ENCODE measurements at places on chromosomes 7 and 10. TPM values are rescaled to one million over a fixed set of nuclear protein-coding genes. Genes with fewer than 3 reads are reported as not detected.

The TMEM213 gene
- polyA plus RNA-seq, result 43.3 TPM

The RGR gene
- not detected for polyA plus RNA-seq

The OR2A42 gene
- polyA plus RNA-seq, result 2.0 TPM

The NME8 gene
- 0.20 TPM for polyA plus RNA-seq

The STEAP2 gene
- 2.4 TPM for polyA plus RNA-seq

The EPHA1 gene
- polyA plus RNA-seq, result 4.1 TPM

The UCN3 gene
- 2.8 TPM for polyA plus RNA-seq

The FAM131B gene
- polyA plus RNA-seq, result 3.0 TPM

The PDLIM1 gene
- 79.3 TPM for polyA plus RNA-seq

The FKBP6 gene
- polyA plus RNA-seq, result 0.40 TPM

The FFAR4 gene
- 0.08 TPM for polyA plus RNA-seq

The MEPCE gene
- polyA plus RNA-seq, result 46.6 TPM

The ZCWPW1 gene
- 5.2 TPM for polyA plus RNA-seq

DNA sequence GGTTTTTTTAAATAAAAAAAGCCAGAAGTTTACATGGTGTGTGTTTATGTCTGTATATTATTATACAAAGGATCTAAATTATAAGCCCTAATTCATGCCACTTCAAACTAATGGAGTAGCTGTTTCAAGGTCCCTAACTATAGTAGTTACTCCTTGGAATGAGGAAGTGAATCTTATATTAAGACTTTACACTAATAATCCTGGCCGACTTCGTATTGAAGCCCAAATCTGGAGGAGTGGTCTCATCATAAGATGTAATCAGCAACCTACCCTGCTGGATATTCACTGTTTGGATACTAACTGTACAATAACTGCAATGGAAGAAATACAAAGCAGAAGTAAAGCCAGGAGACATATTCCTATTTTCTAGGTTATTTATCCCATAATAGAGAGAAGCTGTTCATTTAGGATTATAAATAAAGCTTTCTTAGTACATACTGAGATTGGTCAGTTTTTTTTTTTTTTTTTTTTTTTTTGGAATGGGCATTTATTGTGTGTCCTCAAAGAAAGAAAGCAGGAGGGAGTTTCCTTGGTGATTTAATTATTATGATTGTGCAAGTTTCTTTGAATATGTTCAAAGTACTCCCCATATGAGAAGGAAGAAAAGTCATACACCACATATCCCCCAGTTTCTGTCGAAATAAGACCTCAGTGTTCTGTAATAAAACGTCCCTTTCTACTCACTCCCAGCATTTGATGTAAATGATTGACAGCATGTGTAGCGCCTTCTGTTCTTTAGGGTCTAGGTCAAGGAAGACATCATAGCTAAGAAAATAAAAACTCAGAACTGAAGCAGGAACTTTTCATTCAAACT is 397.8 kb downstream of the EXOC4 start:
- no peak for DNase-seq

DNA sequence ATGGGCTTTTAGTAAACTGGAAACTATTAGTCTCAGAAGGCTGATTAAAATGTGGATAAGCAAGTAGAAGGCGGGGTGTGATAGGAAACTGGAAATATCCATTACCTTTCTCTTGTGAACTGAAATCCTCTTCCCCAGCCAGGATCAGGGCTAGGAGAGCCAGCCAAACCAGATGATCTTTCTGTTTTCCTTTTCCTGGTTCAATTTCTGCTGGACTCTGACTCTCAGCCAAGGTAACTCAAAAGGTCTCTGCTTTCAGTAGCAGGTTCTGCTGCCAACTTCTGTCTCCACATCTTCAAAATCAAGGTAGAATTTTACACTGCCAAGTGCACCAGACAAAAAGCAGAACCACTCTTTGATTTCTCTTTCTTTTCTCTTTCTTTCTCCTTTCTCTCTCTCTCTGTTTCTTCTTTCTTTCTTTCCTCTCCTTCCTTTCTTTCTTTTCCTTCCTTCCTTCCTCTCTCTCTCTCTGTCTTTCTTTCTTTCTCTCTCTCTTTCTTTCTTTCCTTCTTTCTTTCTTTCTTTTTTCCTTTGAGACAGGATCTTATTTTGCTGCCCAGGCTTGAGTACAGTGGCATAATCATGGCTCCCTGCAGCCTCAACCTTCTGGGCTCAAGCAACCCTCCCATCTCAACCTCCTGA is 30.8 kb downstream of the OTUD1 start:
- DNase-seq, result no peak

DNA sequence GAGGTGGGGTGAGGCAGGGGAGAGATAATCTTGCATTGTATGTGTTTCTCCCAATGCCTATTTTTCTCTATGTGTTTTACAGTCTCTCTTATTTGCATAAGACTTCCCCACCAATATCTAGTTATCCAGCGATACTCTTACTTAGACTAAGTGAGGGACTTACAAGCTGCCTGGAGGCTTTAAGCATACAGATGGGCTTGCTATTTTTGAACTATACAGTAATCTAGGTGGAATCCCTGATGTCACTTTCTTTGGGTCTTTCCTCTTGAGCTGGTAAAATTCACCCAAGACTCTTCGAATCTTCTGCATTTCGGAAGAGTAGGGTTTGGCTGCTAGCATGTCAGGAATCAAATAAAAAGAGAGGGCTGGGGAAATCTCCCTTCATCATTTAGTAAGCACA is 76.6 kb downstream of the NDUFB2 start:
- DNase-seq, result no peak

DNA sequence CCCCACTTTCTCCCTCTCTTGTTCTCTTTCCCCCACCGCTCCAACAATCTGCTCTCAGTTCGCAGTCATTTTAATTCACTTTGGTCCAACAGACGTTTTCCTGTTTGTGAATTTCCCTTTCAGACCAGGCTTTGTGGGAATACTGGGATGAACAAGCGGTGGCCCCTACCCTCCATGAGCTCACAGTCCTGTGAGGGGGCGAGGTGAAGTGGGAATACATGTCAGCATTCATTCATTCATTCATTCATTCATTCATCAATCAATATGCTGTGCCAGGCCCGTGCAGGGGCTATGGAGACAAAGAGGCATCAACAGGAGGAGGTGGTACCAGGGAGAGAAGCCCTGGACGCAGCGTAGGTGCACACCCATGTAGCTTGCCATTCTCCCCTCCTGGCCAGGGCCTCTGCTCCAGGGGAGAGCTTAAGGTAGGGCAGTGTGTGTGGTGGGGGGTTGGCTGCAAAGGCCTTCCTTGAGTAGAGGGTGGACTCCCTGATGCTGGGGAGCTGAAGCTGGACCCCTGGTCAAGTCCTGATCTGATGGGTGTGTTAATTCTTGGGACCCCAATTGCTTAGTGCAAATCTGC is 16.1 kb downstream of the PRF1 start:
- no peak for DNase-seq

- DNase-seq, result no peak
Measured at GRCh38 chr7:99221866-99222265, 14.0 kb upstream of the KPNA7 start.

DNA sequence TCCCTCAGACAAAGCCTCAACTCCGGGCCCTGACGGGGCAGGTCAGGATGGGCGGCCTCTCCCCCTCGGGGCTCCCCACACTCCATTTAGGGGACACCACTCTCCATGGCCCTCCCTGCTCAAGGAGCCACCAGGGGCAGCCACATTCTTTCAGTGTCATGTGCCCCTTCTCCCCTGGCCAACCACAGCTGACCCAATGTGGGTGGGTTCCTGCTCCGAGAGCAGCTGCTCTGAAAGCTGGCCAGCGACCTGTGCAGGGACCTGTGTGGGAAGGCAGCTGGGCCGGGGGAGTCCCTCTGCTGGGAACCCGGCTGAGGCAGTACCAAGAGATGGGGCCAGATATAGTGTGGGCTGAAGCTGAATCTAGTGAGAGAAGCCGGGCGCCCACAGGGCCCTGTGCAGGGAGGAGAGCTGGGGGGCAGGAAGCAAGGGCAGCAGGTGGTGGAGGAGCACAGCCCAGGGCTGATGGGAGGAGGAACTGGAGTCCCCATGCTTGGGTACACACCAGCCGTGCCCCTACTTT is 40.6 kb upstream of the NPFFR1 start:
- DNase-seq, result peak; percentile 20

GRCh38 chr7:100952641-100953040 is 3.3 kb downstream of the MUC3A start:
- DNase-seq, result no peak

- no peak for DNase-seq
Measured at GRCh38 chr7:158549176-158549615, 38.4 kb downstream of the PTPRN2 start.

DNA sequence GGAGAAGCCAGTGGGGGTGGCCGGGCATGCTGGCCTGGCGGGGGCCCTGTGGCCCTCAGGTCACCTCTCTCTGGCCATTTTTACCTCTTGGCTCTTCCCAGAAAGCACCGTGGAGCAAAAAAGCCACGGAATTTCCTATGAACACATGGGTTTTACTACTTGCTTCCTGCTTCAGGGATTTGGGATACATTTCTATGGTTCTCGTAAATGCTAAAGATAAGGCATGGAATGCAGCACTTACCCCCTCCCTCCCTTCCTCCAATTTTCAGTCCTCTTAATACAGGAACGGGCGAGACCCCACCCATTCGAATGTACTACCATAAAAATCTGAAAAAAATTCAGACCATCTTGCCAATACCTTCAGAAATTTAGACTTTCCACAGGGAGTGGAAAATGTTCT is 279.7 kb downstream of the ARHGAP12 start:
- no peak for DNase-seq

- no peak for DNase-seq
Measured at GRCh38 chr10:118725886-118726500, 28.8 kb downstream of the CACUL1 start.

DNA sequence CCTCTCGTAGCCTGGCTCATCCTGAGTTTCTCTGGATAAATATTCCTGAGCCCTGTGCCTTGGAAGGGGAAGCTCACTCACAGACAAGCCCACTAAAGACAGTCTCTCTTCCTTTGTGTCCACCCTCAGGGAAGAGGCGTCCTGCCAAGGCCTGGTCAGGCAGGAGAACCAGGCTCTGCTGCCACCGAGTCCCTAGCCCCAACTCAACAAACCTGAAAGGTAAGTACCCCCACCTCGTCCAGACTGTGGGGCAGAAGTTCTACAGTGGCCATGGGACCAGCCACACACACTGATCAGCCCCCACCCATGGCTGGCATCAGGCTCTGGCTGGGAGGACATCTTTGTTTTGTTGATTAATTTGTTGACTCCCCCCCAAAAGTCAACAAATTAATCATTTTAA is 2.8 kb downstream of the GPR15LG start:
- no peak for DNase-seq

GRCh38 chr10:82661701-82662100 is 786.7 kb downstream of the NRG3 start:
- no peak for DNase-seq

GRCh38 chr10:89738551-89739209 is 37.3 kb downstream of the KIF20B start:
- DNase-seq, result no peak

GRCh38 chr10:71435571-71436267 is 39.0 kb downstream of the CDH23 start:
- DNase-seq, result no peak

DNA sequence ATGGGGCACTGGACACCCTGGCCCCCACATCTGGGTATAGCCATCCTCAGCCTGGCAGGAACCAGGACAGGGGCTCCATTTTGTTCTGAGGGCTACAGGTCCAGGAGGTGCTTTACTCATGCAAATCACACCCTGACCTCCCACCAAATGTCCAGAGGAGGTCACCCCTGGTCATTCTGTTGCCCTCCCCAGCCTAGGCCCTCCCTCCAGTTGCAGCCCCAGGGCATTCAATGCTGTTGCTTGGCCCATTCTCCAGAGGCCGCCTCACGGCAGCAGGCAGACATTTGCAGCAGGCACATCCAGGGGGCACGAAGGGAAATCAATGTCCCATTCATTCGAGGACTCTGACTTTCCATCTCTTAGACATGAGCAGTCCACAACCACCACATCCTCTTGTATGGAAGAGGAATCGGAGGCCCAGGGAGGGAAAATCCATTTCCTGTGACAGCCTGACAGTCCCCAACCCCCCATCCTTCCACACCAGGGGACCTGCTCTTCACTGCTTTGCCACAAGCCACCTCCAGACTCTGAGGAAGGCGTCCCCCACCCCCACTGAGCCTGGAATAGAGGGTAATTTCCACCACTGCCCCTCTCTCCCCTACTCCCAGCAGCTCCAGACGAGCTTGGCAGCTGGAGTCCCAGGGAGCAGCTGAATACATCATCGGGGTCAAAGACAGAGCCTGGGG is 76.2 kb upstream of the UNC5B start:
- no peak for DNase-seq

DNA sequence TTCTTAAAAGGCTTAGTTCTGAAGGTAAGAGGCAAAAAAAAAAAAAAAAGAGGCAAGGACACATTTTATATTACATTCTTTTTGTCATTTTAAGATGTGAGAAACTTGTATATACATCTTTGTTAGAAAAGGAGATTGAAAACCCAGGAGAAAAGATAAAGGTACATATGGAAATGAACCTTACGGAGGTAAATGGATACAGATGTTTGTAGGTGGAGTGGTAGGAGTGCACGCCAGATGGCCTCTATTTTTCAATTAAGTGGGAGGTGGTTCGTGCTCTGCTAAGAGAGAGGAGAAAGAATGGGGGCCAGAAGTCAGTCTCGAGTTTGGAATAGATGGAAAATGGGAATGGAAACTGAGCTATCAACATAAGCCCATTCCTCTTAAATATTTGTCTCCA is 622.5 kb upstream of the GHITM start:
- DNase-seq, result no peak

DNA sequence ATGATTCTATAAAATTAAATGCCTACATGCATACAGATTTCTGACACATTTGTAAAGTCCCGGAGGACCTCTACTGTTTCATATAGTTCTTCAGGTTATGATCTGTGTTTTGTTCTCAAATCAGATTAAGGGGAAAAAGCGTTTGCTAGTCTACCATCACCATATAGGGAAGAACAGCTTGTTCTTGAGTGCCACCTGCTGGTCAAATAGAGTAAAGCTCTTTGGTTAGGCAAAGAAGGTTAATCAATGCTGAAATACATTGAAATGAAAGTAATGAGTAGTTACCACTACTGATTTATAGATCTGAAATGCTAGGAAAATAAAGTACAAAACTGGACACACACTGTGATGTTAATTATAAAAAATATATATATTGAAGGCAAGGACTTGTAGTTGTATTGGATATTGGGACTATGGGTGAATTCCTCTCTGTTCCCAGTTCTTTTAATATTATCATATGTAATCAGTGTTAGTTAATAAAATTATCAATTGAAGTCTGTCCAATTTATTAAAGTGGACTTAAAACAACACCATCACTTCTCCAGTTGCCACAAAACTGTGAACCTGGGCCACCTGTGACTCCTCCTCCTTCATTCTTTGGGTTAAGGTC is 72.6 kb upstream of the PDLIM1 start:
- DNase-seq, result peak; percentile 39

- no peak for DNase-seq
Measured at GRCh38 chr10:129760003-129760315, 204.1 kb downstream of the EBF3 start.

GRCh38 chr10:132274581-132274980 is 33.2 kb downstream of the STK32C start:
- no peak for DNase-seq

DNA sequence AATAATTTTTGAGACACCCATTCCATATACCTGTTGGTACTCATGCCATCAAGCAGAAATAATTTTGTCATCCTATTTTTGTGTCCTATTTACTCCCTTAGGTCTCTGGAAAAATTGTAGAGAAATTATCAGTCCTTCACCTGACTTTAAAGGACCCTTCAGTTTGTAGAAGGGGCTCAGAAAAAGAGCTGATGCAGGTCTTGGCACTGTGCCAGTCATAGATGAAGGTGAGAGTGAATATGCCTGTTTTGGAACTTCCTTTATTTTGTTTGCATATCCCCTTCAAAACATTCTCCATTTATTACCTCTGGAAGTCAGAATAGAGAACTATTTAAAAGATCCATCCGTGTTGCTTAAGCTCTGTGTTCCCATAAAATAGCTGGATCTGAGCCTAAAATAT is 321.0 kb upstream of the TPK1 start:
- DNase-seq, result no peak

GRCh38 chr10:88332503-88333247 is 250.4 kb downstream of the RNLS start:
- DNase-seq, result no peak
